ENCODE measurements at places on chromosomes 1 and 21.

- no peak for DNase-seq
Observed at GRCh38 chr1:68421350-68421749, 28.4 kb downstream of the RPE65 start.

- DNase-seq, result no peak
Observed at GRCh38 chr1:223724376-223724775, 12.0 kb downstream of the CAPN2 start.

GRCh38 chr1:35557118-35557610 lies at the start of gene KIAA0319L:
KIAA0319L (minus strand) TSS chr1:35557403; CDS start chr1:35554491, 2,912 bp downstream.
- DNase-seq, result peak; percentile 37

GRCh38 chr1:2611031-2611501 lies 21.8 kb downstream of the MMEL1 start:
- peak; percentile 91 for DNase-seq

DNA sequence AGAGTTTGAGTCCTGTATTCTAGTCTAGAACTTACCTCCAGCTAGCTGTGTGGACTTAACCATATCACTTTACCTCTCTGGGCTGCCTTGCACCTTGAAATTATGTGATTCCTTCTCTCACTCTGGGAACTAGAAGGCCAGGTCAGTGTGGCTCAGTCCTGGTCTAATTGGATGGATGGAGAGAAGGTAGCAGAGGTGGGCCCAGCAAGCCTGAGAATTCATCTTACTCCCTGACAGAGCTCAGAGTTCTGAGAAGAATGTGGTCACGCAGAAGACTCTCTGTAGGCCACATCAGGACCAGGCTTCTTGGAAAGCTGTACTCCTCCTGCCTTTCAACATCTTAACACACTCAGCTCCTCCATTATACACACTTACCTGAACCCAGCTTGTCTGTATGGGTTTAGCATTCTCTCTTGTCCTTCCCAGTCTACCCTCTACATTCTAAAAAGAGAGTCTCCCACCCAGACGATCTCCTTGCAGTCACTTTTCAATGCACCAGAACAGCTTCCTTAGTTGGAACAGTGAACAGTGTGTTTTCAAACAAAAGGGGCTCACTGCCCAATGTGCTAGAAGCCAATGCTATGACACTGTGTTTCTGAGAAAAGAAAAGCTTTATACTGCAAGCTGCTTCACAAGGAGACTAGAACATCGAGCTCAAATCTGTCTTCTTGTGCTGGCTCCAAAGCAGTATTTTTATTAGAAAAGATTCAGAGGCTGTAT lies 60.5 kb downstream of the CAPN9 start:
- no peak for DNase-seq

GRCh38 chr21:35678393-35678792 lies 381.9 kb downstream of the SETD4 start:
- no peak for DNase-seq

DNA sequence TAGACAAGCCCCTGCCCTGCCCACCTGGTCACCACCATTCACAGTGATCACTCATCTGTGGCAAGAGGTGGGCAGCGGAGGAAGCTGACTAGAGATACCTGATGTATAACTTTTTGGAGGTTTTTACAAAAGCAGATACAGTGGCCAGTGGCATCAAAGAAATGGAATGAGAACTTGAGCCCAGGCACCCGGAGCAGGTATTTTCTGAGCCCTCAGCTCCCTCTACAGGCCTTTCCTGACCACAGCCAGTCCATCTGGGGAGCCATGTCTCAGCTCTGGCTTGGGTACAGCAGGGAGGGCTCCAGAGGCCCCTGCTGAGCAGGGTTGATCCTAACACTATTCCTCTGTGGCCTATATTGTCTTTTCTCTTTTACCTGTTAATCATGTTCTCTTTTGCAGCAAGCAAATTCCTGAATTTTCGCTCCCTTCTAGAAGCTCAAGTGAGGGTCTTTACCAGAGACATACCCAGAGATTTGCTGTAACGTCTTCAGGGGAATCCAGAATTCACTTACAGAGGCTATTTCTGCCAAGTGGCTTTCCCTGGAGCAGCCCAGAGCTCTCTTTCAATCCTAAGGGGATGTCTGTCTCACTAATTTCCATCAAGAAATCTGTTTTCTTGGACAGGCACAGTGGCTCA lies 27.3 kb downstream of the GPR157 start:
- DNase-seq, result peak; percentile 50

DNA sequence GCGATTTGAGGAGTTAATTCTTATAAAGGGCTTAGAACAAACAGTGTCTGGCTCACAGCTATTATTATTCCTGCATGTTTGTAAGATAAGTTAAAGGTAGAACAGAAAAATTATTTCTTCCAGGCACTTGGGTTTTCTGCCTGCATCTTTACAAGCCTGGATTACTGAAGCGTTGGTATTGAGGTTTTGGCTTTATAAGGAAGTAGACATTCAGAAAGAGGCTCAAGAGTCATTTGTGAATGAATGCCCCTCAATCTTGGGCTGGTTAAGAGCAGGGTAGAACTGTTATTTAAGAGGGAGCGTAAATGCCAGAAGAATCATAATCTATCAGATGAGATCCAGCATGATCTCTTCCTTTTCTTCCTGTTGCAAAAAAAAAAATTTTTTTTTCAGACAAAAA lies 77.3 kb upstream of the ARID1A start:
- no peak for DNase-seq

GRCh38 chr1:157932069-157932468 lies 61.4 kb upstream of the KIRREL1 start:
- DNase-seq, result no peak

GRCh38 chr1:206705191-206705590 lies 20.5 kb downstream of the MAPKAPK2 start:
- no peak for DNase-seq

DNA sequence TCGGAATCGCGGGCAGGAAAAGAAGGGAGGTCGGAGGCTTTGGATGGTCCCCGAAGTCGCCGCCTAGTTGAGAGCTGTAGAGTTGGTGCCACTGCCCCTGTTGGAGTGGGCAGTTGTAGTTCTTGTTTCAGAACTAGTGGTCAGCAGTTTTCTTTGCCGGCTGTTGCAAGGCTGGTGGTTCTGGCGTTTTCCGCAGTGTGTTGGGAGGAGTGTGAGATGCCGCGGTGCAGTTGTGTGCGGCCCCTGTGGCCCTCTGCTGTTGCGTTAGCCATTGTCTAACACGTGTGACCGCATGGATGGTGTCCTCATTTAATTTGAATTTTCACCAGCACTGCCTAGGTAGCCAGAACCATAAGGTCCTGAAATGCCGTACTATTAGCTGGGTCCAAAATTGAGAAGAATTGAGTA lies 1.4 kb downstream of the ARF1 start:
- DNase-seq, result no peak

DNA sequence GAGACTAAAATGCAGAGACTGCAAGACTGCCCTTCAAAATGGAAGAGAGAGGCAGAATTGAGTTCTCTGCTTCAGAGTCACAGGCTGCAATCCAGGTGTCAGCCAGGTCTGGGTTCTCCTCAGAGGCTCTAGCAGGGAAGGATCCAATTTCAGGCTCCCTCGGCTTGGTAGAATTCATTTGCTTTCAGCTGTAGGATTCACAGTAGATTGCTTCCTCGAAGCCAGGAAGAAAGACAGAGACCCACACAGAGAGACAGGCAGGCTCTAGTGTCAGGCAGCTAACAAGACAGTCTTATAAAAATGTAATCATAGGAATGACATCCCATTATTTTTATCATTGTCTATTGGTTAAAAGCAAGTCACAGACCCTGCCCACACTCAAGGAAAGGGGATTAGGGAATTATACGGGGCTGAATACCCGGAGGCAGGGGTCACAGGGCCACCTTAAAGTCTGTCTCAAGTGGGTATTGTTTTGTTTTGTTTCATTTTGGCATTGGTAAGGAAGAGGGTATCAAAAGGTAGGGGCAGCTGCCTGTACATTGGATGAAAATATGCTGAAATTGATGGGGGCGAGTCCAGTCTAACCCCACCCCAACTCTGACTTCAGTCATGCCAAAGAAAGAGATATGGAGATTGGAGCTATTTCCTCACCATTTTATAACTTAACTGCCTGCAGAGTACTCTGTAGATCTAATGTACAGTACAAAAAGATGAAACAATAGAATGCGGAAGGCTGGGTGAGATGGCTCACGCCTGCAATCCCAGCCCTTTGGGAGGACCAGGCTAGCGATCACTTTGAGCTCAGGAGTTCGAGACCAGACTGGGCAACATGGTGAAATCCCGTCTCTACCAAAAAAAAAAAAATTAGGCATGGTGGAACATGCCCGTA lies 9.5 kb upstream of the TBCE start:
- peak; percentile 34 for DNase-seq

DNA sequence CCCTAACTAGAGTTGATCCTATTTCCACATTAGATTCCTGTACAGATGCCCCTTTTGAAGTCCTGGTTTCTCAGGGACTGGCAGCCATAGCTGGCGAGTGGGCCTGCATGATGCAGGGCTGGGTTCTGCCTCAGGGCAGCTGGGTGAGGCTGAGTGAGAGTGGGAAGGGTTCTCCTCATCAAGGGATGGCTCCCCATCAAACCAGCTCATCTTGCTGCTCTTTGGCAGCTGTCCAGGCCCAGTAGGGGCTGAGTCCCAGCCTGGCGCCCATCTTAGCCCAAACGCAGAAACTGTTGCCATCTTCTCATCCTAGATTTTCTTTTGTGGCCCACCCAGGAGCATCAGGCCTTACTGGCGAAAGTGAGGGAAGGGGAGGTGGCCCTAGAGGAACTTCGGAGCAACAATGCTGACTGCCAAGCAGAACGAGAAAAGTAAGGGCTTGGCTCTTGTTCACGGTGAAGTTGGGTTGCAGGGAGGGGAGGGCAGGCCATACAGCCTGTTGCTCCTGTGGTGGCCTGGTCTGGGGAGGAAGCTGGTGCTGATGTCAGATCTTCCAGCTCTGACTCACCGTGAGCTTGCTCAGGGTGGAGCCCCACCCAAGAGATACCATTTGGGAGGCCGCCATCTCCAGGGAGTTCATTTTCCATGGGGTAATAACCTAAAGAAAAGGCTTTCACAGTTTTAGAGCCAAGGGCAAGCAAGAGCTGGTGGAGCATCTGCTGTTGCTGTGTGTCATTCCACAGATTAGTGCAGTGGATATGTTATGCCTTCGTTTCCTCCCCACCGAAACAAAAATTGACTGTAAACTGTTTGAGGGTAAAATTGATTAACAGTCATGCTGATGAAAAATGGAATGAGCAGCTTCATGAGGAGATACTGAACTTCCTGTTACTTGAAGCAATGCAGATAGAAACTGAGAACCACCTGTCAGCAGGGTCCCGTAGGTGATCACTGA lies 34.7 kb downstream of the TUFT1 start:
- DNase-seq, result no peak

- no peak for DNase-seq
Observed at GRCh38 chr1:53662951-53663350, 76.0 kb downstream of the GLIS1 start.

GRCh38 chr1:224114787-224115175 lies 870 bp downstream of the FBXO28 start:
- DNase-seq, result no peak

DNA sequence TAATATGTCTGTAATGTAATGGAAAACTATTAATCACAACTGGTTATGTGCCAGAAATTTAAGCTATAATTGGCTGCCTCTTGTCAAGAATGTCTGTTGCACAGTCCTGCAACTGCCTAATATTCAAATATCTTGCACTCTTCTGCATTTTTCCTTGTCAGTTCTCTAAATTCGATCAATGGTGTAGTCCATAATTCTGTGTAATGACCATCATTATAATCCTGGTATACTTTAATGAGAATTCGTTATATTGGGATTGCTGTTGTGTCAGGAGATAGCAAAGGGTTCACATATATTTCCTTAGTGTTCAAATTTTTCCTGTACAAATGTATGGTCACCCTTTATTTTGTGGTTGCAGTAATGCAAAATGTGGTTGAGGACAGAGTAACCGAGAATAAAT lies 4.8 kb downstream of the NTNG1 start:
- no peak for DNase-seq

DNA sequence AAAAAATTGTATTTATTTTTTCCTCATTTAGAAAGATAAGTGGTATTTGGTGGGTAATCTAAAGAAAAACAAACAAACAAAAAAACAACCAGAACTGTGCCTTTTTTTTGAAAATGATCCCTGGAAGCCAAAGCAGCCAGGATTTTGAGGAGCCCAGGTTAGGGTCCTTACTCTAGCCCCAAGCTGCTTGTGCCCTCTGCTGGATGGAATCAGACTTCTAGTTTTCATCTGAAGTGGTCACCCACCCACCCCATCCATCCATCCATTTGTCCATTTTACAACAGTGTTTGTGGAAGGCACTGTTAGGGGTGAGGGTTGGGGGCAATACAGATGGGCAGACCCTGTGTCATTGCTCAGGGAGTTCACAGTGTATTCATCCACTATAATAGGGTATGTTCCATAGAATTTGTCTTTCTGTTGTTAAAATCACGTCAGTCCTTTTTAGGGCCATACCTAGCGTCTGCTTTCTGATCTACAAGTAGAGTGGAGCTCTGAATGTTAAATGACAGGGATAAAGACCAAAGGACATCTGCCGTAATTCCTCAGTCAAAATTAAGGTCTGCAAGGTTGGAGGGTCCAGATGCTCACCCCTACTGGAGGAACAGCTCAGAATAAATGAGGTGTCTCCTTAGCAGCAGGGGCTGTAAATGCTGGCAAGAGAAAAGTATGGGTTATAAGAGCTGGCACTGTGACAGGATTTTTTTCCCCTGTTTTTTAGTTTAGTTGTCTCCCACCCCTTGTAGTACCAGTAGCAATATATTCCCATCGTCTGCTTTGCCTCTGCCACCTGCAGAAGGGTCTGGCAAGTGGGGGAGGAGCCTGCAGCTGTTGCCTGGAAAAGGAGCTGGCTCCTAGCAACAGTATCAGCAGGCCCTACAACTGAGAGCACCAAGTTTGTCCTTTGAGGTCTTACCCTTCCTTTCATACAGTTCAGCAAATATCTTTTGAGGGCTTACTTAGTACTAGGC lies 3.2 kb downstream of the LRRC42 start:
- DNase-seq, result peak; percentile 24
